Posterior vena cava (tissue), 2 donors: ENCODE measurements at places on chromosomes 3 and 15. TPM values are rescaled to one million over a fixed set of nuclear protein-coding genes. Genes with fewer than 3 reads are reported as not detected.

The PLA2G4D gene
- total RNA-seq, result not detected

The ARHGEF26 gene
- 24.9 TPM for total RNA-seq

The ZCWPW2 gene
- total RNA-seq, result 2.2 TPM

The AVEN gene
- total RNA-seq, result 30.9 TPM

The GOLGA8J gene
- total RNA-seq, result not detected

The TBL1XR1 gene
- 126 TPM for total RNA-seq

The MYLK gene
- 1,887 TPM for total RNA-seq

The MME gene
- 3.2 TPM for total RNA-seq
